ENCODE measurements at places on chromosomes 5 and 9.

DNA sequence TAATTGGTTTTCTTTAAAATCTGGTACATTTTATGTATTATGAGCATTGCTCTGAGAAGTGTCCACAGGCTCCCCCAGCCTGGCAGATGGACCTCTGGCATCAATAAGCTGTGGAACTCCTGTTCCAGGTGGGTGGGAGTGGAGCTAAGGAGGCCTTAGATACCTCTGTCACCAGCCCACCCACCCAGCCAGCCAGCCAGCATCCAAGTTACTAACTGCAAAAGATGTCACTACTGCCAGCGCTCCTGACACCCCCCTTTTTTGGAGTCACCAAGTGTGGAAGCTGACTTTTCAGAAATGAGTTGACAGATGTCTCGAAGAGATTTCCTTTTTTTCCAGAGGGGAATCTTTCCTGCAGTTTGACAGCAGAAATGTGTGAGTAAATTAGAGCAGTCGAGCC lies 111.2 kb downstream of the GALNT10 start:
- DNase-seq: no peak

- no peak for DNase-seq
Measured at GRCh38 chr9:617445-618085, 223.9 kb upstream of the DMRT1 start.

GRCh38 chr9:111872886-111873285 lies 23.7 kb upstream of the UGCG start:
- no peak for DNase-seq

GRCh38 chr9:35871545-35871944 lies 1.3 kb upstream of the OR13J1 start:
- DNase-seq: no peak

DNA sequence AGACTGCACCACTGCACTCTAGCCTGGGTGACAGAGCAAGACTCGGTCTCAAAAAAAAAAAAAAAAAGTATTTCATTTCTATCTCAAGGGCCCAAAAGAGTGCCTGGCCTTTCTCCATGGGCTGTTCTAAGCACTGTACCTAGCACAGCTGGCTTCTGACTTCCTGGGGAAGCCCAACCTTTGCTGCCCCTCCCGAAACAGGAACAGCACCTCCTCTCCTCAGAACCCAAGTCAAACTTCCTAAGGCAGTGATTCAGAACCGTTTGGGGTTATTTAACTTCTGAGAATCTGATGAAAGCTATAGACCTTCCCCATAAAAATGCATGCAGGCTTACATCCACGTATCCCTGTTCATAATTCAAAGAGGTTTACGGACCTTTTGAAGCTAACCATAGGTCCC lies 57.8 kb downstream of the NRG2 start:
- DNase-seq: no peak

GRCh38 chr5:112933651-112934365 lies 11.8 kb upstream of the REEP5 start:
- no peak for DNase-seq

- no peak for DNase-seq
Measured at GRCh38 chr5:37722236-37723161, 117.3 kb downstream of the GDNF start.

DNA sequence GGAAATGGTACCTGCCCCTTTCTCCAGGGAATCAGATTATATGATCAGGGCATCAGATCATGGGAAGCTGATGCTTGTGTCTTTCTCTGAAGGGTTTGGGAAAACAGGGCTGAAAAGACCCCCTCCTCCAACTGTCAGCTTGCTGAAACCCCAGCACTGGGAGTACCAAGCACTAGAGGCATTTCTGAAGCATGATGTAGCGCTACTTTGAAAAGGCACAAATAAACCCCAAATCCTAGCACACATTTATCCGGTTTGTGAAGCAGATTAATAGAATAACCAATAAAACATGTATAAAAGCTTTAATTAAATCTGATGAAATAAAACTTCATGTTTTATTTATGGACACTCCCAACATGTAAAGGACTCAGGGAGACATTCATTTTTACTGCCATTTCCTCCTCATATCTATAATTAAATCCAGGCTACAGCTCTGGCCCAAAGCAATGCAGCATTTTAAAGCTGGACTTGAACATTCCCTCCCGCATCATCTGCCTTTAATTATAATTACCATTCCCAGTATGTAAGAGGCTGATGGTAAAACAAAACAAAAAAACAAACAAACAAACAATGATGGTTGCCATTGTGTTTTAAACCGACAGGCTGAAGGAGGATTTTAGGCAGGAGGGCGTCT lies 298.2 kb upstream of the RFX3 start:
- no peak for DNase-seq

DNA sequence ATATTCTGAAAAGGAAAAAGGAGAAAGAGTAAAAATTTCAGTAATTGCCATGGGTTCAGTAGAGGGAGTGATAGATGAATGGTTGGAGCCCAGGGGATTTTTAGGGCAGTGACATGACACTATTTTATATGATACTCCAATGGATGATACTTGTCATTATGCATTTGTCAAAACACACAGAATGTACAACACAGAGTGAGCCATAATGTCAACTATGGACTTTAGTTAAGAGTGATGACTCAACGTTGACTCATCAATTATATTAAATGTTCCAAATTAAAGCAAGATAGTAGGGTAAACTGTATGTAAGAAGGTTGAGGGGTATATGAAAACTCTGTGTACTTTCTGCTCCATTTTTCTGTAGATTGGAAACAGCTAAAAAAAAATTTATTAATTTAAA lies 586.4 kb downstream of the TAF11L14 start:
- DNase-seq: no peak

DNA sequence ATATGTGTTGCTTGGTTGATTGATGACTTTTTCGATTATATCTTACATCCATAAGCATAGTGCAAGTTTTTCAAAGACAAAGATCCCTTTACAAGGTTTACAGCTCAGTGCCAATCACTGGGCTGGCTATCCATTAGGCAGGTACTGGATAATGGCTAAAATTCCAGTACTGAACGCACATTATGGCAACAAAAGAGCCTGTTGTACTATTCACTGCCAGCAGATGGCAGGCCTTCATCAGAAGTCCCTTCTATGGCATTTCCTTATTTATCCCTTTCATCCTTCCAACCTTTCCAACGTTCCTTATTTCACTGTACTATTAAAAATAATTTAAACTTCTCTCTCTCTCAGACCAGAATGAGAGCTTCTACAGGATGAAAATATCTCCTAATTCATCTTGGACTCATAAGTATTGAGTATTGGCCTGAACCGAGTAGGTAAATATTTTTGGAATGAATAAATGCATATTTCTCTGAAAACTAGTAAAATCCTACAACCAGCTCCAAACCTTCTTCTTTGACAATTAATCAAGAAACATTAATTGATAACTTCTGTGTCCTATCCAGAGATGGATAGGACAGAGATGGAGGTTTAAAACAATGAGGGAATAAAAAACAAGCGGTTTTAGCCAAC lies 6.7 kb upstream of the WNT8A start:
- DNase-seq: peak; percentile 59

DNA sequence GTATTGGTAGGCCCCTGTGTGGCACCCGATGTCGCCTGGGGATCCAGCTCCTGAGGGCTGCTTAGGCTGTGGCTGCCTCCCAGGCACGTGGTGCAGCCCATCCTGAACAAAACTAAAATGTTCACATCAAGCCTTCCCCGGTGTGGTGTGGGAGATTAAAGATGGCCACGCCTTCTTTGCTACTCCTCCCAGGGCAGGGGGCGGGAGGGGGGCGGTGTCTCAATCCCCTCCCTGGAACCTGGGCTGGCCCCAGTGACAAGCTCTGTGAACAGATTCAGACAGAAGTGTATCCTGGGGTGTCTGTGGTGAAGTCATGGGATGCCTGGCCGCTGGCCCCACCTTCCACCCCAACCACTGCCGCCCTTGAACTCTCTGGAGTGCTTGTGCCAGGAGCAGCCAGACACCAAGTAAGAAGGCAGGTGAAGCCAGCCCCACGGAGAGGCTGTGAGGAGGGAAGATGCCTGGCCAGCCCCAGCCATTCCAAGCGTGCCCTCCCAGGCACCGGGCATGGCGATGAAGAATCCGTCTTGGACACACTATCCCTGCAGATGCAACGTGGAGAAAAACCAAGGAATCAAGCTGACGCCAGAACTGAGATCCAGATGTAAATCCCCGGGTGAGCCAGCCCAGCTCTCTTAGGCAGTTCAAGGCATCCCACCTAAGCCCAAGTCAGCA lies 75.8 kb downstream of the AK8 start:
- DNase-seq: no peak

GRCh38 chr5:109550077-109550476 lies 139.7 kb upstream of the MAN2A1 start:
- DNase-seq: no peak

DNA sequence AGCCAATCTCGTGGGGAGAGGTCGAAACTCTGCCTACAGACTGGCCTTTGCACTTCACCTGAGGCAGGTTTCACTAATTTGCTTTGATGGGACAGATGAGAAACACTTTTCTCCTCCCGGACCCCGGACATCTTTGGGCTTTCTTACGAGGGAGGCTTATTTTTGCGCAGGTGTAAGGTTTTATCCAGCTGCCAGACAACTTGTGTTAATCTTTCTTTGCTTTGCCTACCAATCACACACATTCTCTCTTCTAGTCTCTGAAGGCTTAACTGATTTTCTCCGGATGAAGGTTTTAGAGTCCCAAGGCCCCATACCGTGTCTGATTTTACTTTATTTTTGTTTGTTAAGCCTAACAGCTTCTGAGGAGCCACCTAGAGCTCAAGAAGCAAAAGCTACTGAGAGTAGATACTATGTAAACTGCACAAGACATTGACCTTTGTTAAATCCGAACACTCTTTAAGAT lies 436 bp upstream of the EMB start:
- DNase-seq: no peak

- DNase-seq: no peak
Measured at GRCh38 chr5:131867524-131867923, 70.7 kb upstream of the FNIP1 start.

DNA sequence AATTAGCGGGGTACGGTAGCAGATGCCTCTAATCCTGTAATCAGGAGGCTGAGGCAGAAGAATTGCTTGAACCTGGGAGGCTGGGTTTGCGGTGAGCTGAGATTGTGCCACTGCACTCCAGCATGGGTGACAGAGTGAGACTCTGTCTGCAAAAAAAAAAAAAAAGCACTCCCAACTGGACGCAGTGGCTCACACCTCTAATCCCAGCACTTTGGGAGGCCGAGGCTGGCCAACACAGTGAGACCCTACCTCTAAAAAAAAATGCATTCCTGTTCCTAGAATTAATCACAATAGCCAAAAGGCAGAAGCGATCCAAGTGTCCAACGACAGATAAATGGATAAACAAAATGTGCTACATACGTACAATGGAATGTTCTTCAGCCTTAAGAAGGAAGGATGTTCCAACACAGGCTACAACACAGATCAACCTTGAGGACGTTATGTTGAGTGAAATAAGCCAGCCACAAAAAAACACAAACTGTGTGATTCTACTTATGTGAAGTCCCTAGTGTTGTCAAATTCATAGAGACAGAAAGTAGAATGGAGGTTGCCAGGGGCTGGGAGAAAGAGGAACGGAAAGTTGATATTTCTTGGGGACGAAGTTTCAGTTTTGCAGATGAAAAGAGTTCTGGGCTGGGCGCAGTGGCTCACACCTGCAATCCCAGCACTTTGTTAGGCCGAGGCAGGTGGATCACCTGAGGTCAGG lies 13.8 kb downstream of the FAM78A start:
- DNase-seq: no peak

GRCh38 chr9:94913550-94913949 lies 187.1 kb downstream of the AOPEP start:
- DNase-seq: no peak

DNA sequence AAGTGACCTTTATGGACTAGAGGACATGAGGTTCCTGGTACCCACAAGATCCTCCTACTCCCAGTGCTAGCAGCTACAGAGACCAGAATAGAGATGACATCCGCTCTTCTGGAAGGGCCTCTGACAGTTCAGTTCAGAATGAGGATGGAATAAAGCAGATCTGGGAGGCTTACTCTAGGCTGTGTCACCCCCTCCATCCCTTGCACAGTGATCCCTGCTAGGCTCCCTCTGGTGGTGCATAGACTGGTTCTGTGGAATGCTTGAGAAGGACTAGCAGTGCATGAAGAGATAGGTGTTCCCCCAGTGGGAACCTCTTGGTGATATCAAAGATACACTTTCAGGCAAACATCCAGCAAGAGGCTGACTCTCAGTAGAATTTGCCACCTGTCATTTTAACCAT lies 83.0 kb downstream of the NPR3 start:
- DNase-seq: no peak

DNA sequence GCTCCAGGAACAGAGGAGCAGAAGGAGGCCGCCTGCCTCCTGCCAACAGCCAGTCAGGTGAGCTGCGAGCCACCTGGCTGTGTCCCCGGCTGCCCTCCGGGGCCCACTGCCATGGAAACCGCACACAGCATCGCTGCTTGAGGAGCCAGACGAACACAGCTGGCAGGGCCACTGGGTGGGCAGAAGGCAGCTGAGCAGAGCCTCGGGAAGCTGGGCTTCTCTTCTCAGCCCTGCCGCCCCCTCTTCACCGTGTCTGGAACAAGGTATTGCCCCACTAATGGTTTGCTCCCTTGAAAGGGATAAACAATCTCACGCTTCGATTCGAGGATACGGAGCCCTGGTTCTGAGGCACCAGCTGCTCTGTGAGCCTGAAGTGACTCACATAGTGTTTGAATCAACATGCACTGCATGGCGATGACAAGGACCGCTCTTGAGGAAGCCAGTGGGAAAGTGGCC lies 63.7 kb upstream of the RUFY1 start:
- no peak for DNase-seq

- no peak for DNase-seq
Measured at GRCh38 chr5:134570365-134570758, 44.9 kb downstream of the JADE2 start.

DNA sequence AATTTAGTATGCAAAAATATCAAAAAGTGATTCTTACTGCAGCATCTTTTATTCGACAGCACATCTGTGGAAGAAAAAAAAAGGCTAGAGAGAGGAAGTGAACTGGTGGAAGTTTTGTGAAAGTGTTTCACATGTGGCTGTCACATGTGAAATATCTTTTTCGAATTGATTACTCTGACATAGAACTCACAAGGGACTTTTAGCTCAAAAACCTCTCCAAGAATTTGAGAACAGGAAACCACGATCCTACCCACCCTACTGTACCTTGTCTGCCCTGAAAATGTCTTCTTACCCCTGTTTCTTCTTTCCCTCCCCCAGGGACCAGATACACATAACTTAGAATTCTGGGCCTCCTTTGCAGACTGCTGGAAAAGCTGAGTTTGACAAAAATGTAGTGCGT lies 106.5 kb upstream of the PRRC1 start:
- no peak for DNase-seq

DNA sequence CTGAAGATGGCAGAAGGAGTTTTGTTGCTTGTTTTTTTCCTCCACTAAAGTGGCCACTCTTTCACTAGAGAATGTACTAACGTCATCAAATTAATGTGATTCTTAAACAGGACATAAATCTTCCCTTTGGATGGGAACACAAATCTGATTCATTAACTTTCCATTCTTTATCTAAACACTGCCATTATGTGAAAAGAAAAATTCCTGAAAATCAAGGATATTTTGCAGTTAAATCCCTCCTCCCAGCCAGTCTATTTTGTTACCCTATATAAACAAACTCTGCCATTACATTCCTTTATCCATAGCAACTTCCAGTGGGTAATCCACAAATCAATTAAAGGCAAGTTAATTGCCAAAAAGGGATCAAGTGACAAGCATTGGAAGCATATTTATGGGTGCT lies 546.5 kb downstream of the PDE4D start:
- no peak for DNase-seq

GRCh38 chr5:505951-506525 lies 18.2 kb downstream of the SLC9A3 start:
- DNase-seq: no peak
